ENCODE measurements at places on chromosomes 5 and 9. TPM values are rescaled to one million over a fixed set of nuclear protein-coding genes. Genes with fewer than 3 reads are reported as not detected.
A peak's percentile ranks its signal among the peaks of the same experiment; 100 is the strongest.

Gene SHROOM1
- 20.9 TPM for polyA plus RNA-seq

Gene PDGFRB
- polyA plus RNA-seq = 113 TPM

Gene ZNF366
- polyA plus RNA-seq = 4.1 TPM

DNA sequence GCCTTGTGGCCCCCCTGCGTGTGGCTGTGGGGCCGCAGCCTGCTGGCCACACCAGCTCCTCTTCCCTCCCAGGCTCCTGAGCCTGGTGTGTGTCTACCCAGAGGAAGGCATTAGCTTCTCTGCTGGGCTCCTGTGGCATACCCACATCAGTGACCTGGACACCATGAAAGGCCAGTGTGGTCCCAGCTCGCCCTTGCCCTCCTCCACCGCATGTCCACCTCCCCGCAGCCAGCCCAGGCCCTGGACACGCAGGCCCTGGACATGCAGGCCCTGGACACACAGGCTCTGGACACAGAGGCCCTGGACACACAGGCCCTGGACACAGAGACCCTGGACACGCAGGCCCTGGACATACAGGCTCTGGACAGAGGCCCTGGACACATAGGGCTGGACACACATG lies 153.4 kb upstream of the PPP1R26 start:
- DNase-seq = no peak

- DNase-seq = no peak
Measured at GRCh38 chr5:79448336-79448735, 65.6 kb downstream of the HOMER1 start.

- no peak for DNase-seq
Measured at GRCh38 chr5:135864503-135865435, 30.3 kb downstream of the SLC25A48 start.

GRCh38 chr9:19699756-19700155 lies 89.1 kb downstream of the SLC24A2 start:
- DNase-seq = no peak

DNA sequence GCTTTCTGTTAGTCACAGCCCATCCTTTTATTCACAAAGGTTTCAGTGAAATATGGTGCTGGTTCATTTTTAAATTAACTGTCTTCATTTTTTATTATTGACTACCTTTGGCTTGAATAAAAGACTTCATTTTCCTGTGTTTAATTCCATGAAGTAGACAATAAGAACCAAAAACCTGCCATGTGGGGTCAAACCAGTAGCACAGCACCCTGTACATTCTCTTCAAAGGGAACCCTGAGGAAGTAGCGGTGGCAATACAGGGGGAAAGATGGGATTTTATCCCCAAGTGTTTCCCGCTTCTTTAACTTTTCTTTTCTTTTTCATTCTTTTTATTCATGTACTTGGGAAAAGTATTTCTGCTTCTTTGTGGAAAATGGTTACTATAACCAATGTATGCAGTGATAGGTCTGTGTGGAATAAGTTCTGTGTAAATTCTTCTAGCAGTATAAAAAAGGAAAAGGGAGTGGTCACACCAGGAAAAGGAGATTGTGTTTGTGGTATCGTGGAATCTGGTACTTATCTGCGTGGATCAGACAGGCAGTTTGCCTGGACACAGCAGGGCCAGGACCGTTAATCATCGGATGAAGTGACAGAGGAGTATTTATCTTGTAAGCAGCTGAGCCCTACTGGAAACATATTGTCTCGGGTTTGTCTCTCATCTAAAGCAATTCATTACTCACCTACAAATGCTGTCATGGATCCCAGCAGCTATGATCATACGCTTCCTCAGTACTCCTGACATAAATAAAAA lies 94.2 kb downstream of the PPIC start:
- DNase-seq = no peak

DNA sequence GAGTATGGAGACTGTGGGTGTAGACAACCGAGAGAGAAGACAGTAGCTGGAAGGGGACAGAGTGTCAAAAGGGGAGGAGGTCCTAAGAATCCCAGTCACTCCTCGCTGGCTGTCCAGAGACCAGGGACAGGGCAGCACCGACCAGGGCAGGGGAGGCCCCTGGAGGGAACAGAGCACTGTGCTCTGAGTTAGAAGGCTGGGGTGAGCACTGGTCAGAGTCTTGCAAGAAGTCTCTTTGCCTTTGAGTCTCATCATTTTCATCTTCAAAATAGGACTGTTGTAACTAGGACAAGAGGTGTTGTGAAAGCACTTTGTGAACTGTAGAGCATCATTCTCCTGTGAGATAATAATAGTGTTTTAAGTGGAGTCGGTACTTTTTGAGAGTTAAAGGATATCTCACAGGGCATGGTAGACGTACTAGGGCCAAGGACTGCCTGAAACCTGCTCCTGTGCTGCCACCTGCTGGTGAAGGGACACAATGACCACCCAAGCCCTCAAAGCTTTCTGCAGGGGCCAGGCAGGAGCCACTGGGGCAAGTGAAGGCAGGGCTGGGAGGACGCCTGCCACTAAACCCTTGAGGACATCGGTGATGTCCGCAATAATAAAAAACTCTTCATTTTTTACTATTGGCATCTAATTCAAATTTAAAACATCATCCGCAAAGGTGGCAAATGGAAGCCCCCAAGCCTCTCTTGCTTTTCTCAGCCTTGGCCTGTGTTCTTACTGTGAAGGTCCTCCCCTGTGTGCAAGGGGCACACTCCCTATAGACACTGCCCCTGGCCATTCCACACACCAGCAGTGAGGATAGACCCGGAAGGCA lies 28.2 kb downstream of the SLC6A7 start:
- DNase-seq = peak; percentile 78

DNA sequence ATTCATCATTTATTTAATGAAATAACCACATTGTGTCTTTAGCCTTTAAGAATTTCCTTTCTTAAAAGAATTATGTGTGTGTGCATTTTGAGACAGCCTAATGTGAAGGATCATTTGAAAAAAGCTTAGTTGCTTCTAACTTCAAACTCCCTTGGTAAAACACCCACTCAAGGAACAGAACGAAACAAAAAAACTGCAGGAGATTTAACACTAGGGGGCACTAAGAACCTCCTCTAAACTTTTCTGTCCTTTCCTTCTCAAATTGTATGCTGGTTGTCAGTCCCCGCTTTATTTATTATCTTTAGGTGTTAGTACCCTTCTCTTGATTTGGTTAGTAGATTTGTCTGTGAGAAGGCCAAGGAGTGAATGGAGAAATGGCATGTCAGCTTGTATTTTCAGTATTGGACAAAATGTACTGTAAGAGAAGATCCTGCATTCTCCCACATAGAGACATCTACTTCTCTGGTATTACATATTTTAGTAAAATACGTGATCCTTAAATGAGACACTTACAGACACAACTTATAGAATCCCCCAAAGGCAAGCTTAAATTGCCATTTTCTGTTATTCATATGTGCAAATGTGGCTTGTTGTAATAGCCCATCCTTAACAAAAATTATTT lies 229.7 kb downstream of the MRPS30 start:
- DNase-seq = peak; percentile 15

GRCh38 chr9:38274800-38275199 lies 117.7 kb upstream of the ALDH1B1 start:
- DNase-seq = no peak

GRCh38 chr9:22285066-22285465 lies 161.6 kb upstream of the DMRTA1 start:
- DNase-seq = no peak

GRCh38 chr9:137853392-137853995 lies 24.1 kb upstream of the CACNA1B start:
- DNase-seq = no peak
